Fibroblast of skin of right biceps (primary cell): ENCODE measurements at places on chromosomes 2 and 18.

DNA sequence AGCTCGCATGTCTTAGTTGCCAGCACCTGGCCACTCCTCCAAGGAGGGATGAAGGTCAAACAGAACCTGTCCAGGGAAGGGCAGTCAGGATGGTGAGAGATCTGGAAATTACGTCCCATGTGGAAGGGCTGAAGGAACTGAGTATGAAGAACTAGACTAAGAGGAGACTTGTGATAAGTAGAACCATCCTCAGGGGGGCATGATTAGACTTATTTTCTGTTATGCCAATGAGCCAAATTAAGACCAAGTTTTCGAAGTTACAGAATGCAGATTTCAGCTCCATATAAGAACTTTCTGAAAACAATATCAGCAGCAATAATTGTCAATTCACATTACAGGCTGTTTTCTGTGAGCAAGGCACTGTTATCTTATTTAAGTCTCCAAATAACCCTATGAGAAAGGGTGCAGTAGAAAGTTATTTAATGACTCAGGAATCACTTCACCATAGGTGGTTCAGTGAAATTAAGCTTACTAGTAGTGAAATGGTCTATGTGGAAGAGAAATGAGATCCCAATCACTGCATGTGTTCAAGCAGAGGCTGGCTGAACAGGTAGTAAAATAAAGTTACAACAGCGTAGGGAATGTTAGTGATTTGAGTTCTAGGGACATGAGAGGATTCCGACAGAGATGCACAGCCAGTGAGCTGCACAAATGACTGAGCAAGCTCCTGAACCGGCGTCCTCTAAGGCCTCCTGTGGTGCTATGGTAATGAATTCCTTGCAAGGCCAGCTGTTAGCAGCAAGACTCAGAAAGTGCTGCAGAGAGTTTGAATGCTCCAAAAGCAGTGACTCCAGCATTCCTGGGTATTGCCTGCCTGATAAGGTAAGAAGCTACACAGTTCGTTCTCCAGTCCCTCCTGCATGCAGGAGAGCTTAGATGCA is 4.5 kb upstream of the DYM start:
- DNase-seq: peak; percentile 29

GRCh38 chr18:54387631-54388030 is 29.9 kb downstream of the C18orf54 start:
- DNase-seq: peak; percentile 25

GRCh38 chr18:76988031-76988826 is 144.4 kb downstream of the MBP start:
- DNase-seq: no peak

DNA sequence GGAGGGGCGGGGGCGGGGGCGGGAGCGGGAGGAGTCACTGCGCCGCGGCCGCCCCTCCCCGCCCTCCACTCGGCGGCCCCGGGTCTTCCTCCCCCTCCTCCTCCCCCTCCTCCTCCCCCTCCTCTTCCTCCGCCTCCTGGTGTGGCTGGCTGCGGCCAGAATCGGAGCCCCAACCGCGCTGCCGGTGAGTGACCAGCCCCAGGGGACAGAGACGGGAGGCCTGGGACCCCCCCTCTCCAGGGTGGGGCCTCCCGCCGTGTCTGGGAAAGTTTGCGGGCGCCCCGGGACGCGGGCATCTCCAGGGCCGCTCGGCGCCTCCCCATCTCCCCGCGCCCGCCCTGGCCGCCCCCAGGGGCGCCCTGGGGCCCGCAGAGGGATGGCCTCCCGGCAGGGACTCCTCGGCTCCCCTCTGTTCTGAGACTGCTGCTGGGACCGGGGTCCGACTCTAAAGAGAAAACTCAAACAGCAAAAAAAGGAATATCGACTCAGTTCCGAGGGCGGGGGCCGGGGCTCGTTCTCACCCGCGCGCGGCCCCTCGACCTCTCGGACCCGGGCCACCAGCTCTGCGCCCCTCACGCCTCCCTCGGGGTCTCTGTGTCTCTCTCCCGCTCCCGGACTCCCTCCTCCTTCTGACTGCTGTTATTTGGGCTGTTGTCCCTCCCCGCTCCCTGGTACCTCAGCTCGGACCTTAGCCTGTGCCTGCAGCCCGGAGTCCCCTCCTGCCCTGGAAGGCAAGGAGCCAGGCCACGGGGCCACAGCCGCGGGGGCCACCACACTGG is at the start of gene STON1:
TSS of gene STON1 (plus strand) at position 122 of the 779 bp plus-strand sequence. CDS start 50,480 bp downstream, outside the sequence.
- DNase-seq: peak; percentile 67

- DNase-seq: peak; percentile 24
Measured at GRCh38 chr2:37984589-37984988, 59.5 kb downstream of the RMDN2 start.

GRCh38 chr2:179106342-179106675 is 56.4 kb upstream of the CCDC141 start:
- DNase-seq: no peak
